T-helper 2 cell treated with Interferon-gamma antibody and Interleukin-4, amounts not matched to agents 5 μg/mL and 100 μg/mL, for 36 hours (primary cell): ENCODE measurements at places on chromosomes 3 and 15.
A peak's percentile ranks its signal among the peaks of the same experiment; 100 is the strongest.

- DNase-seq: no peak
These were observed 63.4 kb downstream of the MAP2K5 start for GRCh38 chr15:67605871-67606270.

- DNase-seq: no peak
These were observed 25.2 kb downstream of the PAQR5 start for GRCh38 chr15:69323893-69324430.

DNA sequence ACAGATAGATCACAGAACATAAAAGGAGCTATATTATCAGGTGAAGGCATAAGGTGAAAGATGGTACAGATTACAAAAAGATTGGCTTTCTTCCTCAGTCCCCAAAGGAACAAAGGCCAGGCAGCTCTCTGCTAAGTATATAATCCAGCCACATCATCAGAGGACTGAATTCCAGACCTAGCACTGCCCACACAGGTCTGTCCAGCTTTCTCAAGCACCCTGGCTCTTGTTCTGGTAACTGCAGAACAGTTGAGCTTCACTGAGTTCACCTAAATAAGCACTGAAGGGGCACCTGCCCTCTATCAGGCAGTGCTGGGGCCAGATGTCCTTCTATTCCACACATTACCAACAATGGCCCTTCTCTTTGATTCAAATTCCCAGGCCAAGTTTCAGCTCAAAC, 6.3 kb downstream of the DUOXA1 start:
- DNase-seq: no peak

GRCh38 chr3:69095636-69096035, 10.9 kb downstream of the ARL6IP5 start:
- DNase-seq: peak; percentile 50

GRCh38 chr15:39583596-39584265, 2.9 kb downstream of the THBS1 start:
- no peak for DNase-seq

DNA sequence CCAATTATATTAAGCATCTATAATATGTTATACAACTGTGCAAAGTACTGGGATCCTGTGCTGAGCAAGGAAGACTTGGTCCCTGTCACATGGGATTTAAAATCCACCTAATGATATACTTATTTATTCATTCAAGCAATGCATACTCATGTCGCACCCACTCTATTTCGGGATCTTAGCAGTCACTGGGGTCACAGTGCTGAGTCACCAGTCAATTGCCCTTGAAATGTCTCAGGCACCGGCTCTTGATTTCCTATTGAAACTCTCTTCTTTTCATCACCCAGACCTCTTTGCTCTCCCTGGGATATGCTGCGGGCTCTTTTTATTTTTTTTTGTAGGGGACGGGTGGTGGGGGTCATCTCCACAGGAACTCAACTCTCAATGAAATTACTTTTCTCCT, 194.5 kb upstream of the GAP43 start:
- DNase-seq: no peak

DNA sequence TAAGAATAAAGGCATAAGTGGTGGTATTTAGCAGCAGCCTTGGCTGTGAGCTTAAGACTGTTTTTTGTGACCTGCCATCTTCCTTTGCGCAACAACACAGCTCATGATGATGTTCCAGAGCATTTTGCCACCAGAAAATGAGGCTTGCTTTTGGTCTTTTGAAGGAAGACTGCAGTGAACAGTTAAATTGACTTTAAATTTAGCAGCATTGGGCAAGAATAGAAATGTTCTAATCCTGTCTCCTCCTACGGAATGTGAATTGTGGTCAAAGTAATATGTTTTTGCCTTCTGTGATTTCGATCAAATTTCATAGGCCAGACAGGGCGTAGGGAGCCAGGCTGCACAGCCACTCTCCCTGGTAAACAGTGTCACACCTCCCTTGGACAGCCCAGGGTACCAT, 460.7 kb upstream of the RASGRP1 start:
- no peak for DNase-seq

DNA sequence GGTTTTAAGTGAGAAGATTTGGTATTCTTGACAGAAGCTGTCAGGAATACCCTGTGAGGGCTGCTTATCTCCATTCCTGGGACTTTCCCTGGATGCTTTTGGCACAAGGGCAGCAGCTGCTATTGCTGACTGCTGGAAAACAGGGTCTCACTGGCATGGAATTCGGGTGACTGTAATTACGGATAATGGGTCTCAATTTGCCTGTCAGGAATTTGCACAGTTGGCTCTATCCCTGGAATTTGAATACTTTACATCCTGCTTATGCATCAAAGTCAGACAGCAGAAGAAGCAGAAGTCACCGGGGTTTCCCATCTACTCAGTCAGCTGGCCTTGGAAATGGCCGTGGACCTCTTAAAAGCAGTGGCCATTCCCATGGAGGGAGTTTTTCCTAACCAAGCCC, 25.9 kb upstream of the AKAP13 start:
- no peak for DNase-seq

GRCh38 chr15:70348581-70349344, 251.0 kb upstream of the TLE3 start:
- DNase-seq: no peak
